ENCODE measurements at places on chromosomes 11 and 22. TPM values are rescaled to one million over a fixed set of nuclear protein-coding genes. Genes with fewer than 3 reads are reported as not detected.

Gene POTEH
- total RNA-seq, result not detected

Gene APOBEC3H
- total RNA-seq, result not detected

Gene OR51E1
- 0.81 TPM for total RNA-seq

Gene DRD4
- total RNA-seq, result 1.7 TPM

Gene HSPB2
- 0.34 TPM for total RNA-seq

Gene SCGB1D4
- total RNA-seq, result not detected

Gene KLHDC7B
- total RNA-seq, result not detected

Gene APOBEC3A
- not detected for total RNA-seq

Gene ETS1
- total RNA-seq, result 77.9 TPM

Gene FGF4
- 0.40 TPM for total RNA-seq

Gene TMEM121B
- 0.48 TPM for total RNA-seq

Gene MUC2
- not detected for total RNA-seq

Gene WBP2NL
- not detected for total RNA-seq

Gene DDI1
- total RNA-seq, result not detected

Gene YAP1
- total RNA-seq, result 128 TPM

Gene LRRC32
- 35.6 TPM for total RNA-seq

Gene ADAMTS15
- total RNA-seq, result 78.8 TPM

Gene APOL4
- total RNA-seq, result not detected

Gene CHRNA10
- 1.1 TPM for total RNA-seq

Gene GPR83
- total RNA-seq, result not detected

Gene OR5P2
- not detected for total RNA-seq
